Glutamatergic neuron (in vitro differentiated cells): ENCODE measurements at places on chromosomes 5 and 9.

GRCh38 chr5:143206196-143207053 lies 197.1 kb downstream of the NR3C1 start:
- peak overlapping the region; percentile 26 for H3K4me3 ChIP-seq
- no peak for DNase-seq
- H3K27me3 ChIP-seq: peaks cover 4% of the 10 kb centered on the region
- H3K27ac ChIP-seq: no peak overlapping the region
- H3K4me1 ChIP-seq: peaks cover 11% of the 10 kb centered on the region

DNA sequence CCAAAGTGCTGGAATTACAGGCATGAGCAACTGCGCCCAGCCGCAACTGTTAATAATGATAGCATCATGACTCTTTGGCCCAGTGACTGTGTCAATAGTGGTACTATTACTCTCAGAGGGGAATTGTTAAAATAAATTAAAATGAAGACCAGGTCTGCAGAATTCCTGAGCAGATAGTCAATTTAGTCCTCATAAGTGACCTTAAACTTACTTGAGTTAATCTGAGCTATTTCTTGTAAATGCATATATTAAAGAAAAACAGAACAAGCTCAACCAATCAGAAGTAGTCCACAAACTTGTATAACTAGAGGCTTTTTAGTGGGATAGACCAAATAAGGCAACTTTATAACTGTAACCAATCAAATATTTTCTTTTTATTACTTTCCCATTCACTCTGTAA lies 1.7 kb upstream of the RECK start:
- DNase-seq: no peak
- no peaks in the 10 kb centered on the region for H3K36me3 ChIP-seq
- H3K27ac ChIP-seq: no peak overlapping the region
- peaks cover 9% of the 10 kb centered on the region for H3K4me1 ChIP-seq
- no peak overlapping the region for H3K4me3 ChIP-seq
- H3K27me3 ChIP-seq: peaks cover 2% of the 10 kb centered on the region

- H3K4me3 ChIP-seq: peak overlapping the region; percentile 47
- no peaks in the 10 kb centered on the region for H3K4me1 ChIP-seq
- H3K27ac ChIP-seq: no peak overlapping the region
- peaks cover 34% of the 10 kb centered on the region for H3K36me3 ChIP-seq
Observed at GRCh38 chr5:140882591-140882899, 621 bp downstream of the PCDHA13 start.

DNA sequence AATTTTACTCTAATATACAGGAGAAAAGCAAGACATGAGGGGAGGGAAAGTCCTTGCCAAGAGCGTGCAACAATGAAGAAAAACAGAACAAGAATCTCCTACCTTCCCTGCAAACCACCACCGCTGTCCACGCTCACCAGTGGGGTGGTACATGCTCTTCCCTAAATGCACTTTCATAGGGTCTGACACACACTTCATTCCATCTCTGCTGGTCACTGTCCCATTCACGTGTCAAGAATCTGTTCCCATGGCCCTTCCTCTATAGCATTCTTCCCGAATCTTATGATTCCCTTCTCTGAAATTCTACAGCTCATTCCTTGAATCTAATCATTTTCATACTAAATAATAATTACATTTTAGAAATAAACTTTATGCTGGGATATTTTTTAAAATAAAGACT lies 11.4 kb upstream of the DNAH5 start:
- no peaks in the 10 kb centered on the region for H3K27me3 ChIP-seq
- H3K27ac ChIP-seq: no peak overlapping the region
- H3K4me3 ChIP-seq: no peak overlapping the region
- no peak for DNase-seq
- H3K4me1 ChIP-seq: peaks cover 6% of the 10 kb centered on the region
- no peaks in the 10 kb centered on the region for H3K36me3 ChIP-seq

DNA sequence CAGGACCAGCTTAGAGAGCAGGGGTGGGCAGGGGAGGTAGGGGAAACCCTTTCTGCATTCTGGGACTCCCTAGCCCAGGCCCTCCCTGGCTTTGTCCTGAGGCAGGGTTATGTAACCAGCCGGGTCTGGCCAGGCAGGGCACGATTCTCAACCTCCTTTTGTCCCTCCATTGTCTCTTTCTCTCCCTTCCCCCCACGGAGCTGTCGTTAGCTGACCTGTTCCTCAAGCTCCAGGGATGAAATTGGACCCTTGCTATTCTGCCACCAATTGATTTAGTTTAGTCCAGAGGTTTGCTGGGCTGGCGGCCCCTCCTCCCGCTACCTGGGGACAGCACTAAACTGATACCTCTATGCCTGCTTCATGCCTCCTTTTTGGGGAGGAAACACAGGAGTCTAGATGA lies 9.4 kb upstream of the NDST1 start:
- H3K4me1 ChIP-seq: peaks cover 49% of the 10 kb centered on the region
- peak overlapping the region; percentile 75 for H3K4me3 ChIP-seq
- H3K27ac ChIP-seq: peak overlapping the region; percentile 94
- peaks cover 21% of the 10 kb centered on the region for H3K27me3 ChIP-seq
- H3K36me3 ChIP-seq: no peaks in the 10 kb centered on the region

GRCh38 chr5:154312576-154312975 lies 122.0 kb downstream of the GALNT10 start:
- no peaks in the 10 kb centered on the region for H3K36me3 ChIP-seq
- H3K27me3 ChIP-seq: no peaks in the 10 kb centered on the region
- no peak overlapping the region for H3K27ac ChIP-seq
- no peak overlapping the region for H3K4me3 ChIP-seq
- no peak for DNase-seq
- no peaks in the 10 kb centered on the region for H3K4me1 ChIP-seq

DNA sequence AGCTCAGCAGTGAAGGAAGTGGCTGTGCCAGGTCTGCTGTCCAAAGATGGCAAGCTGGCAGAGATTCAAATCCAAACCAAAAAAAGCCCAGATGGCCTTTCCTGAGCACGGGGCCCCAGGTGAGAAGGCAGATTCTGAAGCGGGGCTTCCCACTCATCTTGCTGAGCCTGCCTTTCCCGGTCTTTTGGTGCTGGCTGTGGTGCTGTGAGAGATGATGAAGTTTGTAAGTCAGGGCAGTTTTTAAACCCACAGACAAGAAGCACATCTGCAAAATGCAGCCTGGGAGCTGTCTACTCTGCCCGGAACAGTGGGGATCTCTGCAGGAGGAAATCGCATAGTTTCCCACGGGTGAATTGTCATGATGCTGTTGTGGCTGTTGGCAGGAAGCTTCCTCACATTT lies 85.0 kb upstream of the IRX4 start:
- H3K27ac ChIP-seq: no peak overlapping the region
- H3K27me3 ChIP-seq: peaks cover 4% of the 10 kb centered on the region
- no peak for DNase-seq

DNA sequence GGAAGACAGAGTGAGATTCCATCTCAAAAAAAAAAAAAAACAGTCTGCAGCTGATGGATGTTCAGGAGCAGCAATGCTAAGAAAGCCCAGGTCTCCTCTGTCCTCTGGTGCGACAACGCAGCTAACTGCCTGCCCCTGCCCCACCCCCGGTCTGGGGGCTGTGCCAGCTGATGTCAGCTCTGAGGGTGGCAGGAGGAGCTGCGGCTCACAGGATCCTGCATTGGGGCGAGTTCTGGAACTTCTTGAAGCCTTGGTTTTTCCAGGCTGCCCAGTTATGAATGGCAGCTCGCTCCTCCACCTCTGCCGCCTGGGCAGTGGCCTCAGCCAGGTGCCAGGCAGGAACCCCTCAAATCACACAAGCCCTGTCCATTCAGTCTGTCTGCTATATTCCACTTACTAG lies 113.5 kb downstream of the ROR2 start:
- no peak for DNase-seq
- H3K36me3 ChIP-seq: peaks cover 4% of the 10 kb centered on the region
- no peak overlapping the region for H3K27ac ChIP-seq
- H3K4me1 ChIP-seq: peaks cover 70% of the 10 kb centered on the region
- H3K4me3 ChIP-seq: no peak overlapping the region
- peaks cover 9% of the 10 kb centered on the region for H3K27me3 ChIP-seq

DNA sequence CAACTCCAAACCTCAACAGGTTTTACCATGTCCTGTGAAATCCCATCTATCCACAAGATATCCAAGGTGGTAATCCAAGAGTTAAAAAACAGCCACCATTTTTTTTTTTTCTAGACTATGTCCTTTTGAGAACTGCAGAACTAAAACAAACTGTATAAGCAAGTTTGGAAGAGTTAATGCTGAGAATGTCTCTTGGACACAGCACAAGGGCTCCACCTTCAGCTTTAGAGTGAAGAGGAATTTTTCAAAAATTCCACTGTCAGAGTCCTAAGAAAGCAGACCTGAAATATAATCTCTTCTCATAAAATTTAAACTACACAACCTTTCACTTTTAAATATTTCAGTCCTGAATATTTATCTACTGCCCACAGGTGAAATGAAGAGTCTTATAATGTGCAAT lies 167.8 kb upstream of the CCNG1 start:
- H3K27ac ChIP-seq: no peak overlapping the region
- H3K36me3 ChIP-seq: no peaks in the 10 kb centered on the region
- no peaks in the 10 kb centered on the region for H3K4me1 ChIP-seq
- no peak overlapping the region for H3K4me3 ChIP-seq
- DNase-seq: no peak

DNA sequence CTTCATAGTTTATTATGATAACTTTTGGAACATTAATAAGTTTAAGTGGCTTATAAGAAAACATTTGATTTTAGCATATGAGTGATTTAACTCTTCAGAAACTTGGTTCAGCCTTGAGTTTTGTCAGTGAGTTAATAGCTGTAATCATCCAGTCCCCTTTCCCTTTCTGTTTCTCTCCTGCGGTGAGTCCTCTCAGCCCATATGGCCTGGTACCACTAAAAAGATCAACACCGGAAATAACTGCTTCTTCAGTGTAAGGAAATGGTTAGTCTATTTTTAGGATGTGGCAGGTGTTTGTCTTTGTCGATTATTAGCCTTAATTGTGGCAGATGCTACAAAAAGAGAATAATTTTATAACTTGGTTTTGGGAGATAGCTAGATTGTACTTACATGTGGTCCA lies 120.2 kb upstream of the GRHPR start:
- H3K27me3 ChIP-seq: no peaks in the 10 kb centered on the region
- no peak for DNase-seq
- peaks cover 10% of the 10 kb centered on the region for H3K4me1 ChIP-seq
- H3K4me3 ChIP-seq: no peak overlapping the region
- H3K36me3 ChIP-seq: no peaks in the 10 kb centered on the region
- H3K27ac ChIP-seq: no peak overlapping the region

- H3K27me3 ChIP-seq: peaks cover 4% of the 10 kb centered on the region
- H3K4me3 ChIP-seq: no peak overlapping the region
- peaks cover 4% of the 10 kb centered on the region for H3K4me1 ChIP-seq
Observed at GRCh38 chr5:67194166-67194565, 2.4 kb downstream of the CD180 start.

DNA sequence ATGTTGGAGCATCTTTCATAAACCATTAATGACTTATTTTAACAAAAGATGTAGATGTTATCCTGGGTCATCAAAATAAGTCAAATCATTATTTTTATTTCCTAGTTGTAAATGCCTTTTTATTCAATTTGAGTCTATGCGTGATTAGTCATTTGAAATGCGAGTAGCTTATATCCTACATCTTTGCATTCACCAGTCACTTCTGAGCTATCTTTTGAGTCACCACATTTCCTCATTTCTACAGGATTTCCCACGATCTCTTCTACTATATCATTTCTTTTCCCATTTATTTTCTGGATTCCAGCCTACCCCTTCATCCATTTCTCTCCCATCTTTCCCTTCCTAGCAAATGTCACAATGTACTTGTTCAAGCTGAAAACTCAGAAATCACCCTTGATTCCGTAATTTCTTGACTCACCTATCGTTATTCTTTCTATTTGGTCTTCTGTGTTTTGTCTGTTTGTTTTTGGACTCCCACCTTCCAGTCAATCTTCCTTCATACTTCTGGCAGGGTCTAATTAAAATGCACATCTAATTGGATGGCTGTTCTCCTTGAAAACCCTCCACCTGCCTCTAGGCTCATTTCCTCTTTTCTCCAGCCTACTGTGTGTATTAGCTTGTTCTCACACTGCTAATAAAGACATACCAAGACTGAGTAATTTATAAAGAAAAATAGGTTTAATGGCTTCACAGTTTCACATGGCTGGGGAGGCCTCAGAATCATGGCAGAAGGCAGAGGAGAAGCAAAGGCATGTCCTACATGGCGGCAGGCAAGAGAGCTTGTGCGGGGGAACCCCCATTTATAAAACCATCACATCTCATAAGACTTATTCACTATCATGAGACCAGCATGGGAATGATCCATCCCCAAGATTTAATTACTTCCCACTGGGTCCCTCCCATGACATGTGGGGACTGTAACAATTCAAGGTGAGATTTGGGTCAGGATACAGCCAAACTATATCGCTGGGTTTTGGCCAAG lies 112.4 kb downstream of the MEF2C start:
- peaks cover 13% of the 10 kb centered on the region for H3K36me3 ChIP-seq
- no peak for DNase-seq
- no peak overlapping the region for H3K27ac ChIP-seq
- H3K4me1 ChIP-seq: peaks cover 4% of the 10 kb centered on the region
- no peak overlapping the region for H3K4me3 ChIP-seq

DNA sequence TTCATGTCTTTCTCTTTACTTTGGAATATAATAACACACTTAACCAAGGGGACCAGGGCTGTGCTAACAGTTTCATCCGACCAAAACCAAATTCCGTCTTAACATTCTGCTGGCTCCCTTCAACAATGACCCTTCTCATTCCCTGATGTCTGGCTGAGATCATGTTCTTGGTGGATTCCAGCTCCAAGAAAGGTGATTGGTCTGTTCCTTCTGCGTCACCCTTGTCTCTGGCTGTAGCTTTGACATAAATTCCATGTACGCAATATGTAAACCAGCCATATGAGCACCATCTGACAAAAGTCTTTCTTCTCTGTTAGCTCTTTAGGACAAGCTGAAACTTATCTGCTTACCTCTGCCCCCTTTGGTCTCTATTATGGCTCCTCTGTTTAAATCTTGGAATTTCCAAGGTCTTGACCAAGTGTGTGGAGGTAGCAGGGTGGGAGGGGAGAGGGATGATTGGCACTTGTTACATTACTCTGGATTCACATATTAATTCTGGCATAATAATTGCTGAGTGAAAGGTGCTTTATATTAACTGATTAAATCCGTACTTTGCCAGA lies 45.7 kb upstream of the HSD17B4 start:
- no peaks in the 10 kb centered on the region for H3K36me3 ChIP-seq
- H3K4me1 ChIP-seq: peaks cover under 1% of the 10 kb centered on the region
- H3K4me3 ChIP-seq: no peak overlapping the region
- no peak for DNase-seq
